ENCODE measurements at places on chromosomes 12 and 14. TPM values are rescaled to one million over a fixed set of nuclear protein-coding genes. Genes with fewer than 3 reads are reported as not detected.
A peak's percentile ranks its signal among the peaks of the same experiment; 100 is the strongest.

GRCh38 chr14:35335388-35336092 lies 43.4 kb downstream of the PSMA6 start:
- peak; percentile 42 for DNase-seq

GRCh38 chr14:104697892-104698583 lies 8.6 kb downstream of the INF2 start:
- DNase-seq = no peak

GRCh38 chr14:92785667-92786426 lies 8.3 kb upstream of the GOLGA5 start:
- peak; percentile 41 for DNase-seq

DNA sequence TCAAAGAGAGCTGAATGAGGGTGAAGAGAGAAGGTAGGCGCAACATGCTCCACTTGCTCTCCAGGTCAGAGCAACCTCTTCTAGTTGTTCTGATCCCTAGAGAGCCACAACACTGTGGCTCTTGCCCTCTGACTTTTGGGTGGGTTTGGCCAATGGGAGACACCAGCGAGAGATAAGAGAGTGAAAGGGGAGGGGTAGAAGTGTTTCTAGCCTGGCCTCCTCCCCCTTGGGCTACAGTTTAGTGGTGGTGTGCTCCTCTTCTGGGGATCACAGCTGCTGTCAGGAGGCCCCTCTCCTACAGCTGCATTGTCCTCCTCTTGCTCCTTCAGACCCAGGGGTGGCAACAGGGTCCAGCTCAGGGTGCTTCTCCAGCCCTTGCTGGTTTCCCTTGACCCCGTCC lies 454.8 kb downstream of the FUT8 start:
- no peak for DNase-seq

- DNase-seq = peak; percentile 52
These were observed 47.3 kb upstream of the PAWR start for GRCh38 chr12:79737875-79738718.

GRCh38 chr12:2228535-2228934 lies 175.7 kb downstream of the CACNA1C start:
- DNase-seq = no peak

- no peak for DNase-seq
These were observed 1.4 kb upstream of the DIO3 start for GRCh38 chr14:101559624-101560533.

DNA sequence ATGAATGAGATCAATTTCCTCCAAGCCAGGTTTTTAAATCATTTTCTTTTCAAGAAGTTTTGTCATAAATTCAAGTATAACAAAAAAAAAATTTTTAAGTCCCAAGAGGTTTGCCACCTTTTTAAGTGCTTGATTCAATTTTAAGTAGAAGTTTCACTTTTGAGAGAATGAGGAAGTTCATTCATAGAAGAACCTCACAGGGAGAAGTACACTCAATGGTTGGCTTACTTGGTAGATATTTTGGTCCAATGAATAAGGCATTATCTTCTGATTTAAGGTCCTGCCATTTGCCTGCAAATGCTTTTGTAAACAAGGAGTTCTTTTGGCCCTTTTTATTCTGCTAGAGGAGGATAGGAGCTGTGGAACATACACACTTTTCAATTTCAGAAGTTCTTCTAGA lies 96.7 kb upstream of the NOVA1 start:
- no peak for DNase-seq

GRCh38 chr14:54025661-54026060 lies 69.0 kb upstream of the BMP4 start:
- peak; percentile 15 for DNase-seq

DNA sequence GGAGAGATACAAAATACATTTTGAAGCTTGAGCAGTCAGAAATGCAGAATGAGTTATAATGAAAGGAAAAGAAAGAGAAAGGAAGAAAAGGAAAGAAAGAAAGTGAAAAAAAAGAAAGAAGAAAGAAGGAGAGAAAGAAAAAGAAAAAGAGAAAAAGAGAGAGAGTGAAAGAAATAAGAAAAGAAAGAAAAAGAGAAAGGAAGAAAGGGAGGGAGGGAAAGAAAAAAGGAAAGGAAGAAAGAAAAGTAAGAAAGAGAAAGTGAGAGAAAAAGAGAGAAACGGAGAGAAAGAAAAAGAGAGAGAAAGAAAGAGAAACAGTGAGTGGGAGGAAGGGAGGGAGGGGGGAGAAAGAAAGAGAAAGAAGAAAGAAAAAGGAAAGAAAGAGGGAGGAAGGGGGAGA lies 549.9 kb downstream of the GALC start:
- DNase-seq = no peak

- no peak for DNase-seq
These were observed 6.1 kb upstream of the FAIM2 start for GRCh38 chr12:49909826-49910225.

DNA sequence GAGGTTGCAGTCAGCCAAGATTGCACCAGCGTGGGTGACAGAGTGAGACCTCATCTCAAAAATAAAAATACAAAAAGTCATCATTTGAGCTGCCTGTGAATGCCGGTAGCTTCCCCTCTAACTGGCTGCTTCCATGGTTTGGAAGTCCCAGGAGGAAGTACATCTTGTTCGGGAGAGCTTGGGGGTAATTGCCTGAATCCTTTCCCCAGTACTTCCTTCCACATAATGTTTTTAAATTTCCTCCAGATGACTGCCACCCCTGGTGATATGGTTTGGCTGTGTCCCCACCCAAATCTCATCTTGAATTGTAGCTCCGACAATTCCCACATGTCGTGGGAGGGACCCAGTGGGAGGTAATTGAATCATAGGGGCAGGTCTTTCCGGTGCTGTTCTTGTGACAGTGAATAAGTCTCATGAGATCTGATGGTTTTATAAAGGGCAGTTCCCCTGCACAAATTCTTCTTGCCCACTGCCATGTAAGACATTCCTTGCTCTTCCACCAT lies 87.2 kb downstream of the SPRING1 start:
- peak; percentile 25 for DNase-seq

DNA sequence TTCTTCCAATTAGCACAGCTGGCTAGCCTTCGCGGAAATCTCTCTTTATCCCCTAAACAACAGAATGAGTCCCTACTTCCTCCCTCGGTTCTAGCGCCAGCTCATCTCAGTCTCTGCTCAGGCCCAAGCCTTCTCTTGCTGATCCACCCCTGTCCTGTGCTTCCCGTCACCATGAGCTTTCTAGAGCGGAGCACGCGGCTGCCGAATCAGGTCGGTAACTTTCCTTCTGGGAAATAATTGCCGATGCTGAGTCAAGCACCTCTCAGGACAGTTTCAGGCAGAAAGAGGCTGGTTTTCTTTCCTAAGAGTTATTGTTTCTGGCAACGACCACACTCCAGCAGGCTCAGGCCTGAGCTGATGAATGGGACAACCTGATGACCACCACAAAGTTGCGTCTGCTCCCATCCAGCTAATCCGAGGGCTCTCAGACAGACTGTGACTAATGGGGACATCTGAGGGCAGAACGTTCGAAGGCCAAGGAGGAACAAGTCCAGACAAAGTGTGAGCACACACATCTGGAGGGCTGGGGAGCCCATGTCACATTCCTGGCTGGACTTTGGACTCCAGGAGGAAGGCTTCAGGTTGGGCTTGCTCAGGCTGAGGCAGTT lies 13.6 kb upstream of the GPR68 start:
- DNase-seq = peak; percentile 47

- no peak for DNase-seq
These were observed 8.2 kb upstream of the SERPINA11 start for GRCh38 chr14:94460631-94461416.

Gene JAG2
- total RNA-seq = 9.8 TPM

Gene MYO1H
- total RNA-seq = not detected

Gene RASSF9
- total RNA-seq = 1.4 TPM

Gene ACSM4
- total RNA-seq = not detected

Gene CPM
- 0.24 TPM for total RNA-seq

Gene KRT72
- not detected for total RNA-seq

Gene RIMKLB
- 18.7 TPM for total RNA-seq

Gene MDM2
- 87.2 TPM for total RNA-seq

Gene PLA2G1B
- not detected for total RNA-seq

Gene SETD3
- 35.2 TPM for total RNA-seq

Gene TSPAN8
- 55.8 TPM for total RNA-seq

Gene RHOJ
- 1.1 TPM for total RNA-seq

Measured in A172 (cell line).